ENCODE measurements at places on chromosomes 6 and 20.

GRCh38 chr6:105824732-105825131, 261.4 kb upstream of the PRDM1 start:
- no peak for DNase-seq

DNA sequence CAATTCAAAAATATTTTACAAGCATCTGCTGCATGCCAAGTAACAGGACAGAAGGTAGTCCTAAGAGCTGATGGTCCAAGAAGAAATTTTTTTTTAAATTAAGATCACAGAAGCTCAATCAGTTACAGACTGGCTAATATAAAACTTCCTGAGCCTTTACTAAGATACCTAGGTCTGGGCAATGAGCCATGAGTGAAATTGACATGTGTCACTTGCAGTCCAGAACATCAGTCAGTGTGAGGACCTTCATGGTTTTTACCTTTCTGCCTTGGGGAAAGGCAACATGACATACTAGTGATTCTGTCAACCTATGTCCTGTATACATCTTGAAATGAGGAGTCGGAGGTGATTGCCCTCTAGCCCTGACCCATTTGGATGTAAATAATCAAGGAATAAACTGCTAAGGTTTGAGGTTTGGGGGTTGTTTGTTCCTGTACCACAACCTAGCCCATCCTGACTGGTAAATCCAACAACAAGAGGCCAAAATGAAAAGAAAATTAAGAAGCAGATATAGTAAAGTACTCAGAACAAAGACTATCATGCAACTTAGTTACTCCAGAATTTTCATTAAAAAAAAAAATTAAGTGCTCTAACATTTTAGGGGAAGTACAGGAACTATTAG, 70.0 kb downstream of the CNKSR3 start:
- no peak for DNase-seq

- DNase-seq, result no peak
Observed at GRCh38 chr20:40279390-40279789, 409.6 kb downstream of the MAFB start.

DNA sequence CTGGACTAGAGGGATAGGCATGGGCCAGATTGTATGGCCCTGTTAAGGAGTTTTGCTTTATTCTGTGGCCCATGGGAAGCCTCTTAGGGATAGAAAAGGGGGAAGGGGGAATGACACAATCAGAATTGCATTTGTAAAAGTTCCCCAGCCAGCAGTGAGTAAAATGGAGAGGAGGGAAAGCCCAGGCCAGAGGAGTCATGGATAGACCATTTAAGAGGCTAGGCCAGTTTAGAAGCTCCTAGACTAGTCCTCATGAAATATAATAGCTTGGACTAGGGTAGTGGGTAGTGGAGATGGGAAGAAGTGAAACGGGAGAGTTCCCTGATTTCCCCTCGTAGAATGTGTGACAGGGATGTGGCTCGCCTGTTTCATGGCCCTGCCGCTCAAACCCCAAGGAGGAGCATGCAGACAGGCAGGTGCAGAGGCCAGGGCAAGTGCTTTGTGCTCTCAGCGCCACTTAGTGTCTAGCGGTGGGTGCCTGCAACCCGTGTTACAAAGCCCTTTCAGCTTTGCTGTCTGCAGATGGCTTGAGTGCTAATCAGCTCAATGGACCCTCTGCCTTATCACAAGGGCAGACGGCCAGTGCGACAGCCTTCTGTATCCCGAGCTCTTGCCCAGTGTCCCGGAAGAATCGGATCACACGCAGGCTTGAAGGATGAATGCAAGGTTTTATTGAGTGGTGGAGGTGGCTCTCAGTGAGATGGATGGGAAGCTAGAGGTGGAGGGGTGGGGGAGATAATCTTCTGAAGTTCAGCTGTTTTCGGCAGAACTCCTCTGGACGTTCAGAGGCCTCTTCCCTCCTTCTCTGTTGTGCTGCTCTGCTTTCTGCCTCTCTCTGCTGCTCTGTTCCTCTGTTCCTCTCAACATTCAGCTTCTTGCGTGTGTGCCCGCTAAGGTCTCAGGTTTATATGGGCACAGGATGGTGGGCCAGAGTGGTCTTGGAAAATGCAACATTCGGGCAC, 141.1 kb downstream of the CEP57L1 start:
- peak; percentile 4 for DNase-seq

DNA sequence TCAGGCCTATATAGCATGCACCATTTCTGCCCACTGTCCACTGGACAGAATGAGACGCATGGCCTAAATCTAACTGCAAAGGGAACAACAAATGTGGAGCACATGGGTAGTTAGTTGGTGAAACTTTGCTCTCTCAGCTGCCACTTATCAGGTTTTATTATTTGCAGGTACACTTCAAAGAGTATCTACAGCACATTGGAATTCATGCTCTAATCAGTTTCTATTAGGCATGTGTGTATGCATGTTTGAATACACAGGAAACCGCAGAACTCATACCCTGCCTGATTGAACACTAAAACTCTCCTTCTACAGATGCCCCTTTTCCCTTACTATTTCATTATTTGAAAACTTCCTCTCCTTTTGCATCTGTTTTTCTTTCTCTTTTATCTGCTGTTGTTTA, 97.4 kb upstream of the HSF2 start:
- no peak for DNase-seq

DNA sequence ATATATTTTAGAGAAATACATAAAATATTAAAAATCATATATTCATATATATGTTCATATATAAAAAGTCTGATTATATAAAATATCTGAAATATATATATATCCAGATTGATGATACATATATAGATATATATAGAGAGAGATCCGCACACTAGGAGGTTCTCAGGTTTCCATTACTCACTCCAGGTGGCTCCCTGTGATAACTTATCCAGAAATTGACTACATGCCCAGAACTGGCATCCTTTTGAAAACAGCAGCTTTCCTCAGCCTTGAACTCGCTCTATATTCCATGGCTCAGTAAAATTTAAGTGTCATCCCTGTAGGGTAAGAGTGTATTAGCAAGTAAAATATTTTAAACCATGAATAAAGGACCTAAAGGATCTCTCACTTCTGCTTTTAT, 206.8 kb downstream of the TINAG start:
- DNase-seq, result no peak

DNA sequence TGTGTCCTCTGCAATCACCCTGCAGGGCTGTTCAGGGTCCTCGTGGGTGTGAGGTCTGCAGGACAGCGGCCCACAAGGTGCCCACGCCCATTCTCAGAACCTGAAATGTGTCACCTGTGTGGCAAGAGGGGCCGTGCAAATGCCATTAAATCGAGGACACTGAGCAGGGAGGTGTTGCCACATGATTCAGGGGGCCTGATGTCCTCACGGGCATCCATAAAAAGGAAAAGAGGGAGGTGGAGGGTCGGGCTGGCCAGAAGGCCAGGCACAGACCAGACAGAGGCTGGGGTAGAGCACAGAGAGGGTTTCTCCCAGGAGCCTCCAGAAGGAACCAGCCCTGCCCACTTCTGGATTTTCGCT, 239.6 kb downstream of the ERMARD start:
- DNase-seq, result no peak

All from CD4-positive, alpha-beta T cell (primary cell).